Stimulated activated CD4-positive, alpha-beta T cell treated with anti-CD3 and anti-CD28 coated beads, Interleukin-1b, Interleukin-23, amount 100 ng/mL, for 48 hours (primary cell): ENCODE measurements at places on chromosomes 16 and 17.

GRCh38 chr16:89973654-89974335 is 25.2 kb downstream of the DEF8 start:
- no peak for DNase-seq

GRCh38 chr16:75293173-75293572 is 41.7 kb upstream of the BCAR1 start:
- no peak for DNase-seq

- DNase-seq = no peak
These were observed 17.1 kb downstream of the ERI2 start for GRCh38 chr16:20789130-20789529.

DNA sequence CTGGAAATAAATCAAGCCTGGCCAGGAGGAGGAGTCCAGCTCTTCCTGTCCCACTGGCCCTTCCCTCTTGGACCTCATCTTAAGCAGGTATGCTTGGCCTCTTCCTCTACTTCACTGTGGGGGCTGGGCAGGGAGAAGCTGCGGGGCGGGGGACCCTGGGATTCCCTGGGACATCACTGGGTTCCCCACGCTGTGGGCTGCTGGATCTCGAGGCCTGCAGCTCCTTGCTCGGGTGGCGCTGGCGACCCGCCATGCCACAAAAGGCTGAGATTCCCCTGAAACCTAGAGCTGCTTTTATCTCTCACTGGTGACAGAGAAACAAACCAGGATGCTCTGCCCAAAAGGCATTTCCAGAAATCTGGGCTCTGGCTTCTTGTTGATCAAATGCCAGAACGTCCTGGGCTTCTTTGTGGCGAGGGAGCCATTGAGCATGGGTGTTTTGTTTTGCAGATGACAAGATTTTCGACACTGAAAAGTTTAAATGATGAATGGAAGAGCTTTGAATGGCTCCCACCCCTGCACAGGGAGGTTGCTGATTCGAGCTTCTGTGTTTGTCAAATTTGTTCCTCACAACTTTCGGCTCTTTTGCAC is 8.6 kb upstream of the PGS1 start:
- DNase-seq = no peak

- DNase-seq = peak; percentile 87
These were observed at the start of gene IFI35 for GRCh38 chr17:43006639-43007551. Gene IFI35 (plus strand): TSS chr17:43006784. CDS start chr17:43006948, 164 bp downstream.

DNA sequence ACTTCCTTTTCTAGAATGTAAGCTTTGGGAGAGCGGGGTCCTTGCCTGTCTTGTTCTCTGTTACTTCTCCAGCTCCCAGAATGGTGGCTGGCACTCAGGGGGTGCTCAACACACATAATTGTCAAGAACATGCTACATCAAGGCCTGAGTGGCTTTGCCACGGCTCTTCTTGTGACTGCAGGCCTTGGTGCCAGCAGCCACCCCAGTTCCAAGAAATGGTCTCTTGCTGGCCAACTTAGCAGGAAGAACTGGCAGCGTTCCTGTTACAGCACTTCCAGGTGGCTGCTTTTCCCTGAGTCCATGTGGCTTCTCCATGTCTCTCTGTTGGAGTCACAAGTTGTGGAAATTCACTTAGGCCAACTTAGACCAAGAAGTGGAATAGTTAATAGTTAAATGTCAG is 36.1 kb downstream of the PRKCB start:
- no peak for DNase-seq

DNA sequence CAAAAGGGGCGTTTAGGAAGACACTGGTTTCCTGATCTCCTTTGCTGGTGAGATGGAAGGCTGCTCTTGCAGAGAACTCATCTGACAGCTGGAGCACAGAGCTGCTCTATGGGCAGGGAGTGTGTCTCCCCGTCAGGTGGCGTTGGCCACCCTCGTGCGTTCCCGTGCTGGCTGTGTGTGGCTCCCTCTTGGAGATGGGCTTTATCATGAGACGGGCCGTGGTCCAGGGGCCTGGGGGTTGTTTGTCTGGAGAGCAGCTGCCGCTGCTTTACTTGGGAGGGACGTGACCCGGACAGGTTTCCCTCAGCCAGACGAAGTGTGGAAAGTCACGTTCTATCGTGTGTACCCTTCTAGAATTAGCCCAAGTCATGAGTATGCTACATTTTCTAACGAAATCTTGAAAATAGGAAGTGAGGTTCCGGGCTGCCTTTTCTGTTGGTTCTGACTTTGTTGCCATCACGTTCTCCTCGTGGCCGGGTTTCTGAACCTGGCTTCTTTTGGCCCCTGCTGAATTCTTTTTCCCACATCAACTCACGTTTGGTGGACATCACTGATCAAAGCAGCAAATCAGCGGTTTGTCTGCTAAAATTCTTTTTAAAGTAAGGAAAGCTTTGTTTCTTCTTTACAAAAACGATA is 105.6 kb upstream of the CHMP6 start:
- DNase-seq = no peak

DNA sequence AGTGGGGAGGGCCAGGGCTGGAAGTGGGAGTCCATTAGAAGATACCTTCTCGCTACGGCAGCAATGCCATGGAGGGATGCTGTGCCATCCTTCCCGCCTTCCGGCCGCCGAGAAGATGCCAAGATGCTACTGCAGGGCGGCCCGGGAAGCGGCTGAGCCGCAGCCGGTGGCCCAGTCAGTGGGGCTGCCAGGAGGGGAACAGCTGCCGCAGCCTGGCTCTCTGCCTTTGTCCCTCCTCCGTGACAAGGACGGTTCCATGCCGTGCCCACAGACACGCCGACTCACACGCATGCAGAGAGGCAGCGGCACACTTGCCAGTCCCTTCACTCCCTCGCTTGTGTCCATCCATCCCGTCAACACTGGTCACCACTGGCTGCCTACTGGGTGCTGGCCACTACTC is 20.2 kb upstream of the NCBP3 start:
- no peak for DNase-seq

DNA sequence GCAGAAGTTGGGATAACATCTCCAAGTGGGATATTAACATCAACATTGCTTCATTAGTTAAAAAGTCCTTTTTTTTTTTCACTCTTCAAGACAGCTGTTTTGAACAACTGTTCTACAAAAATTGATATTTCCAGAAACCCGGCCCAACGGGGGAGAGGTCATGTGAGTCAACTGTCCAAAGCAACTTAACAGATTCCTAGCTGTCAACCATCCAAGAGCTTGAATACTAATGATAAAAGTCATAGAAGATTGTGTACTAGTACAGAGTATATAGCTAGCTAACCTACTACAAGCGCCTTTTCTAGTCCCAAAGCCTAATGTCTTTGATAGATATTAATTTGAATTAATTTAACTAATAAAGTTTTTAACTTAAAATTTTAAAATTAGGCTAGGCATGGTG is 172.0 kb downstream of the CYB561 start:
- no peak for DNase-seq

DNA sequence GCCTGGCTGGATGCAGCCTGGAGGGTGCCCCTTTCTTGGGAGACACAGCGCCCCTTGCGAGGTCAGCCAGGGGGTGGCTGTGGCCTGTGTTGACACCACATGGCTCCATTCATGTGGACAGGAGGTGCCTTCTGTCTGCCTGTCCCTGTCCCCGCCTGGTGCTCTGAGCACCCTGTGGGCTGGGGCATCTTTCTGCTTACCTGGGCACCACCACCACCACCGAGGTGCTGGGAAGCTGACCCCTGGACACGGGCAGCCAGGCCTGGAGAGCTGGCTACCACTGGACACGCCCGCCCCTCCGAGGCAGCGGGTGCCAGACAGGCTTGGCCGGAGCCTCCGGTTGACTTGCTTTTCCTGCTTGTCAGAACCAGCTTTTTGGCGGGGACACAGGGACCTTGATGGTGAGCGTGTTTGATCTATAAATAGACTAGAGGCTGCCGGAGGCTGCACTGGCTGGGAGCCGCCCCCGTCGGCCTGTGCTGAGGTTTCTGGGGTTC is 121.3 kb upstream of the GSE1 start:
- DNase-seq = no peak

DNA sequence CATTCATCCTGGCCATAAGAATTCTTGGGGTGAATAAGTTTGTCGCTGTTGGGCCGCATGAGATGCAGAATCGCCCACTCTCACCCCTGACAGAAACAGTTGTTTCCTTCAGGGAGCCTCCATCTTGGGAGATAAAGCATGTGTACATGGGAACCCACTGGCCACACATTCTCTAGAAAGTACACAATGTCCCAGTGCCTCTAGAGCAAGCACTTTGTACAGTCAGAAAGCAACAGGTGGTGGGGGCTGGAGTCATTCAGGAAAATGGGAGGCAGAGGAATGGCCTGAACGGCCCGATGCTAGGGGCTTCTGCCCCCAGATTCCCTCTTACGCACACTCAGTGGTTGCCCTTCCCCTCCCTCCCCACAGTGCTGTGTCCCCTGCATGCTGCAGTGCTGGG is 16.1 kb downstream of the ACE start:
- DNase-seq = no peak

GRCh38 chr17:32626379-32626791 is 139.6 kb downstream of the CDK5R1 start:
- no peak for DNase-seq

DNA sequence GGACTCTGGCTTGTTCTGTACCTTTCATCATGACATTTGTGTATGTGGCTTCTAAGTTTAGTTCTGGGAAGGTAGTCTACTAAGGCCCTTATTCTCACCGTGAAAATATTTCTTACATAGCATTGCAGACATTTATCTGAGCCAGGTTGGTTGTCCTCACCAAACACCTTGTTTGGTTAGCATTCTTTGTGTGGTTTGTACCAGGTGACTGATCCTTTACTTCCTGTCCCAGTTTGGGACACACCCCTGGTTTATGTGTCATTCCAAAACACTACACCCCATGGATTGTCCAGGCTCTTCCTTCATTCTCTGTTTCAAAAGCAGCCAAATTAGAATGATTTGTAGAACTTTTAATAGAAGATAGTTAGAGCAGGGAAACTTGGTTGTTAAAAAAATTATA is 23.2 kb upstream of the DUSP14 start:
- no peak for DNase-seq

DNA sequence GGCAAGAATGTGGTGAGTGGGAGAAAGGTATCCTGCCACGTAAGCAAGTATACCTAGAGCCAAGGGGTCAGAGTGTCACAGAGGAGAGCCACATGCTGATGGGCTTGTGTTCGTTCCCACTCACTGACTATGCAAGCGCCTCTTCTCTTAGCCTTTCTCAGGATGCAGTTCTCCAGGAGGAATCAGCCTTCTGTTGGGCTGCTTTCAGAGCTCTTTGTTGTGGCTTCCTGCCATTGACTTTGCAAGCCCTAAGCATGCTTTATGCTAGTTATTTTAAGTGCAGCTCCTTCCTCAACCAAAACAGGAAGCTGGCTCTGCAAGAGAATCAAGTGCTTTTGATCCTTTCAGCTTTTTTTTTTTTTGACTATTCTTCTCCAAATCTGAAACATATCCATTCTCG is 66.6 kb downstream of the SIAH1 start:
- no peak for DNase-seq

DNA sequence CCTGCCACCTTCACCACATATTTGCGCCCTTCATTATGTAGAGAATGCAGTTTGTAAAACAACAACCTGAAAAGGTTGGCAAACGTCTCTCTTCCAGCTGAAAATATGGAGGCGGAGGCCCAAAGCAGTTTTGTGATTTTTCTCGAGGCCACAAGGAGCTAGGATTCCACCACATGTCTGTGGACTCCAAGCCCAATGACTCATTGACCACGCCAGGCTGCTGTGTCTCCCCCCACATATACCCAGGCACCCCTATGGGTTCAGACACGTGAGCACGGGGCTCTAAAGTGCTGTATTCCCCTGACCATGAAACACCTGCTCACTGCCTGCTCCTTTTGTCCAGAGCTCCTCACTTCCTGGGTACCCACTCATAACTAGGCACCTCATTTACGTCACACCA is 121.4 kb upstream of the CDH5 start:
- DNase-seq = no peak

GRCh38 chr17:58224315-58224714 is 5.3 kb upstream of the MKS1 start:
- DNase-seq = no peak

GRCh38 chr17:80504686-80505413 is 28.4 kb upstream of the NPTX1 start:
- no peak for DNase-seq

DNA sequence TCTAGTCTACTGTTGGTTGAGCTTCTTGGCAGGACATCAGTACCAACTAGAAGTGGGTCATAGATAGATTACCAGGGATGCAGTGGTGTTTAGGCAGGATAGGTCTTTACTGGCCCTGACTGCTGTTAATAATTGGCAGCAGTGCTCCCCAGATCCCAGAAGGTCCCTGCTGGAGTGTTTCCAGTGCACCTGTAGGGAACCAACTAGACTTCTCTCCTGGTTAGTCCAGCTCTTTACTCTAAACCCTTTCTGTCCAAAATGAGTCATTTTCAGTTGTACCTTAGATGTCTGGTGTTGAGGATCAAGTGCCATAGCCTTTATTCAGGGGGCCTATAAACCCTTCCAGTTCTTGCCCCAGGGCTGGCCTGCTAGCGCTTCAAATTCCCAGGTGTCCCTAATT is 8.7 kb downstream of the POLR2C start:
- no peak for DNase-seq

DNA sequence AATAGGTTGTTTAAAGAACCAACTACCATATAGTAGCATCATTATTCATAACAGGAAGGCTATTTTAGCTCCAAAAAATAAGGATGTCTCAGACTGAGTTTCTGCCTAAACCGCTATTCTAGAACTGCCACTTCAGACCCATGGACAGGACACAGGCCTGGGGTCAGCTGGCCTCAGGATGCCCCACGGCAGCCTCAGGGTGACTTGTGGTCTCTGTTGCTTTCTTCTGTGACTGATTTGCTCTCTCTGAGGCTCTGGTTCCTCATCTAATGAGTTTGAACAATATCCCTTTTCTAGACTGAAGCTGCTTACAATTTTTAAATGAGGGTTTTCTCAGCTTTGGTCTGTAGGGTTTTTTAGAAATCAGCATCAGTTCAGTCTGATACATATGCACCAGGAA is 31.8 kb upstream of the IRF8 start:
- DNase-seq = no peak

DNA sequence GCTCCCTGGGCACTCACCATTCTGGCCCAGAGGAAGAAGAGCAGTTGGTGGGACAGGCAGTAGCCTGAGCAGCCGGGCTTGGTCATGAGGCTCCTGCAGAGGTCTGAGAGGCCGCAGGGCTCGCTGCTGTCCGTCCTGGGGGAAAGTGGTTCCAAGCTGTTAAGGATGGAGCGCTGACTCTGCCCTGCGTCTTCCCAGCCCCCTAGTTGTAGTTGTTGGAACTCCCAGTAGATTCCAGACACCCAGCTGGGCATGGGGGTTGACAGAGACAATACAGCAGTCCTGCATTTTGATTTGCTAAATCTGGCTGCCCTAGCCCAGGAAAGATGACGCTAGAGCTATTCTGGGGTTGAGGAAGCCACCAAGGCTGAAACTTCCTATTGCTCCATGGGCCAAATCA is 7.3 kb downstream of the C16orf89 start:
- DNase-seq = no peak

- DNase-seq = no peak
These were observed 103.3 kb upstream of the ZFHX3 start for GRCh38 chr16:73151225-73151624.

DNA sequence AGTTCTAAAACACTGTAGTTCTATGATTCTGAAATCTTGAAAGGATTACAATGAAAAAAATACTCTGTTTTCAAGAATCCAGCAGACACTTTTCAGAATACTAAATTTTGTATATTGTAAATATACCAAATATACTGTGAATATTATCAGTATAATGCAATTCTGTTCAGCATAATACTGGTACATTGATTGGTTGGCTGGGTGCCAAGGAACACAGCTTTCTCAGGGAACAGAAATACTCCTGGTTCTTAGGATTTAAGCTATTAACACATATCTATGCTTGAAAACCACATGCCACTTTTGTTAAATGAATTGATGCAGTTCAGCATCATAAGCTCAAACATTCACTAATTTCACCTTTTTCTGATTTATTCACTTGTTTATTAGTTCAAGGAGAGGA is 2.5 kb upstream of the GINS3 start:
- no peak for DNase-seq
